ENCODE measurements at places on chromosomes 11 and 22.

DNA sequence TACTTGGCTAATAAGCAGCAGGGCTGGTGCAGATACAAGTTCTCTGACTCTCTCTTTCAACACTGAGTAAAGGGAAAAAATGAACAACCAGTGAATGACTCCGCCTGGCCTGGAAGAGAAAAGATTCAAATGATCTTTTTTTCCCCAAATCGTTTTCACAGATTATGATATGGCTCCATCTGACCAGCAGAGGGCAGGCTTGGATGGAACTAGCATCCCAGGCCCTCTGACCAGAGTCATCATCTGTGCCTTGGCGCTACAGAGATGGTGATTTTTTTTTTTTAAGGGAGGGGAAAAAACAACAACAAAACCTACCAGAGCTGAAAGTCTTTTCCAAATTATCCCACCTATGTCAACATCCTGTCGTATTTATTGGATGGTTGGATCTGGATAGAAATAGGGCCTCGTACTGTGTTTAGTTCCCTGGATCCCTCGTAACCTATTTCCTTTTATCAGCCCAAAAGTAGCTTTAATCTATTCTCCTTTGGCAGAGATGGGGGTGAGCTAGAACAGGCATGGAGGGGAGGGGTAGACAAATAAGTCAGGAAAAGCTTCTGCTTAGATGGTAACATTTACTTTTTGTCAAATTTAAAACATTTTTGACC lies 69.7 kb downstream of the PRSS23 start:
- DNase-seq, result peak; percentile 88

GRCh38 chr11:44008698-44009097 lies 39.1 kb upstream of the ACCSL start:
- no peak for DNase-seq

DNA sequence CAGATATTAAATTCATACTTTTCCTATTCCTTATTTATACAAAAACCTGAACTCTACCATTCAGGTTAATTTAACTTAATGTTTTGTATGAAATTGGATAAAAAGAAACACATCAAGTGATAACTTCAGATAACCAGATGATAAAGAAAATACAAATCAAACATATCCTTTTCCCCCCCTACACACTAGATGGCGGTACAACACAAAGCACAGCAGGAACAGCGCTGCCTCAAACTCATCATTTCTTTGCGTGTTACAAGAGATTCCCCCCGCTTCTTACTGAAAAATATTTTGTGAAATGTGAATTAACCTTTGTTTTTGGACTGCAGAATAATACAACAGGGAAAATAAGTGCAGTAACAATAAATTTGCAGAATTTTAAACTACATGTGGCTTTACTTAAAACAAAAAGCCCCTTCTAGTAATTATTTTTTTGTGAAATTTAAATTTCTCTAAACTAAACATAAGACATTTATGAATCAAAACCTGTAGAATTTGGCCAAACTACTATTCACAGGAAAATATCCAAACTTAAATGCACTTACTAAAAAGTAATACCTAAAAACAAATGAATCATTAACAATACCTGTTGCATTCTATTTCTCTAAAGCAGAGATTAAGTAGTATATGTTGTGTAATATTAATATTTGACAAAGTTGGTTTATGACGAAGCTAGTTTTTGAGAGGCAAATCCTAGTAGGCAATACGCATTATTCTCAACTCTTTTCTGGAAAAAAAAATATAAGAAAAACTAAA lies 74.4 kb downstream of the ARHGAP32 start:
- DNase-seq, result peak; percentile 86

- peak; percentile 60 for DNase-seq
These were observed 55.2 kb upstream of the TOP3B start for GRCh38 chr22:22037740-22038139.

- DNase-seq, result peak; percentile 78
These were observed 61.6 kb downstream of the DYNC2H1 start for GRCh38 chr11:103170865-103171264.

DNA sequence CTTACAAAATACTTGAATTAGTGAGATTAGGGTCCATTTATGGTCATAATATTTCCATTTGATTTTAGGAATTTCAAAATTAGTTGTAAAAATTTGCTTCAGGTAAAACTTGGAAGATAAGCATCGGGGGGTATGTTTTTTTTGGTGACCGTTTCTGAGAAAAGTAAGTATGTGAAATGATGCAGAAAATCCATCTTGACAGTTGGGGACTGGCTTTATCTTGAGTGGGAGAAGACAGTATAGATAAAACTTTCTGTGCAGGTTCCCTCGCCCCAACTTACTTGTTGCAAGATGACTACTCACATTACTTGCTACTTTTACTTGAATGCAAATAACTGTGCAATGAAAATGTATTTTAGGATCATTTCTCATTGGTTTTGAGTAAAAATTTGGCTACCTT lies 49.5 kb downstream of the DNAJC24 start:
- no peak for DNase-seq

GRCh38 chr22:35561796-35562526 lies 21.3 kb downstream of the RASD2 start:
- DNase-seq, result peak; percentile 35
